ENCODE measurements at places on chromosomes 7 and 10.
A peak's percentile ranks its signal among the peaks of the same experiment; 100 is the strongest.

DNA sequence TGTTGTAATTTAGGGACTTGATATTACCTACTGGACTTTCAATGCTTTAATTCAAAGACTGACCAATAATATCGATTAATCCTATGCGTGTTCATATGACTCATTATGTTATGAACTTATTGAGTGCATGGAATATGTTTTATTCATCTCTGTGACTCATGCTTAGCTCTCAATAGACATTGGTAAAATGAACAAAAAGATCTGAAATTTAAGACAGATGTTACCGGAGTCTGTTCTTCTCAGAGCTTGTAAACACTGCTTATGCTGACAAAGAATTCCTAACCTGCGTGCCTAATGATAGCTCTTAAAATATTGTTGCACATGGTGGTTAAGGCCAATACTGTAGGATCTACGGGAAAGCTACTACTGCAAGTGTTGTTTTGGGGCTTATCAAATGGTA, 131.5 kb upstream of the ACBD5 start:
- DNase-seq = no peak

DNA sequence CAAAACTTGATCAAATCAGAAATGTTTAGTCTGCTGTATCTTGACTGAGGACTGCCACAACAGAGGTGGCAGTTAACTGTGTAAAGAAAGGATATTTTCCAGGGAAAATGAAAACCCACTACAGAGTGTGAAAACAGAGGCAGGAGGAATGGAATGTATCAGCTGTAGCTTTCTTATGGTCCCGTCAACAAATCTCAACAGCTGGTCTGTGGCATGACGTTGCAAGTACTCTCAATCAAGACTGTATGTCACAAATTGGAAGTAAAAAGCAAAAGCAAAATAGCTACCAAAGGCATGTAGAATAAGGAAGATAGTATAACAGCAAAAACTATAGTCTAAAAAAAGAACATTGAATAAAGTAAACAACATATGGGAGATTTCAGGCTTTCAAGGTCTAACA, 123.5 kb downstream of the KMT2C start:
- no peak for DNase-seq

DNA sequence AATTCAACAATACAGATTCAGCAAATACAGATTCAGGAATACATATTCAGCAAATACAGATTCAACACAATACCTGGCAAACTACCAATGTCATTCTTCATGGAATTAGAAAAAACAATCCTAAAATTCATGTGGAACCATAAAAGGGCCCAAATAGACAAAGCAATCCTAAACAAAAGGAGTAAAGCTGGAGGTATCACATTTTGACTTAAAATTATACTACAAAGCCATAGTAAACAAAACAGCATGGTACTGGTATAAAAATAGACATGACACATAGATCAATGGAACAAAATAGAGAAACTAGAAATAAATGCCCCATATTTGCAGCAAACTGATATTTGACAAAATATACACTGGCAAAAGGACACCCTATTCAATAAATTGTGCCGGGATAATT, 3.4 kb upstream of the NT5C3A start:
- no peak for DNase-seq

- DNase-seq = no peak
These were observed 35.9 kb downstream of the TSPAN15 start for GRCh38 chr10:69486922-69487730.

- DNase-seq = no peak
These were observed 16.0 kb downstream of the TRIL start for GRCh38 chr7:28942168-28942567.

- DNase-seq = no peak
These were observed at the start of gene SH3PXD2A for GRCh38 chr10:103855424-103855823. TSS of gene SH3PXD2A (minus strand) at chr10:103855576. CDS start at chr10:103855266, 310 bp downstream.

DNA sequence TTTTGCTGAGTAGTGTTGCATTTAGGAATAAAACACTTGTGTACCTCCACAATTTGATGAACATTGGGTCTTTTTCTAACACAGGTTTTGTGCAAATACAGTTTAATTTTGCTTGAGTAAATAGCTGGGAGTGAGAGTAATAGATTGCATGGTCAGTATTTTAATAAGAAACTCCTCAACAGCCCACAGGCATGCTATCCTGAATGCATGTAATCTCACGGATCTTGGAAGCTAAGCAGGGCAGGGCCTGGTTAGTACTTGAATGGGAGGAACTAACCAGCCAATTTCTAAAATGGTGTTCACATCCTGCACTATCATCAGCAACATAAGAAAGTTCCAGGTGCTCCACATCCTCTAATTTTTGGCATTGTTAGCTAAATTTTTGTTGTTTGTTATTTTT, 685.4 kb upstream of the MBL2 start:
- no peak for DNase-seq

DNA sequence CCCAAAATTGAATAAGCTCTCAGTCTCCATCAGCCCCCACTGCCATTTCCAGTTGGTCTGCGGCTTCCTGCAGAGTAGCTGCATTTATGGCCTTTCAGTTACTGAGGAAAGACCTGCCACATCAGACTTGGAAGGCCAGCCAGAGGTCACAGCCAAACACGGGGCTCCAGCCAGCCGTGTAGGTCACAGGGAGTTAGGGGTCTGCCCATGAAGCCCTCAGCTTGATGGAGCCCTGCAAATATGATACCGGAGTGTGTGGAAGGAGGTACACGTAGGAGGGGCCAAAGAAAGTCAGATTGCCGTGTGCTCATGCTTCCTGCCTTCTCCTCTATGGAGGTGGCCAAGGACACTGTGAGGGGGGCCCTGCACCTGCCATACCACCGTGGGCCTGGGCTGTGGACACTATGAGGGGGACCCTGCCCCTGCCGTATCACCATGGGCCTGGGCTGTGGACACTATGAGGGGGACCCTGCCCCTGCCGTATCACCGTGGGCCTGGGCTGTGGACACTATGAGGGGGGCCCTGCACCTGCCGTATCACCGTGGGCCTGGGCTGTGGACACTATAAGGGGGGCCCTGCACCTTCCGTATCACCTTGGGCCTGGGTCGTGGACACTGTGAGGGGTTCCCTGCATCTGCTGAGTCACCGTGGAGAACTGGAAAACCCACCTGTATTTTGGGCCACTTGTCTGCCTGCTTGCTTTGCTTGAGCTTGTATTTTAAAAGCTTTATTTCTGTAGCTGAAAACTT, 335.7 kb upstream of the SHH start:
- DNase-seq = no peak

DNA sequence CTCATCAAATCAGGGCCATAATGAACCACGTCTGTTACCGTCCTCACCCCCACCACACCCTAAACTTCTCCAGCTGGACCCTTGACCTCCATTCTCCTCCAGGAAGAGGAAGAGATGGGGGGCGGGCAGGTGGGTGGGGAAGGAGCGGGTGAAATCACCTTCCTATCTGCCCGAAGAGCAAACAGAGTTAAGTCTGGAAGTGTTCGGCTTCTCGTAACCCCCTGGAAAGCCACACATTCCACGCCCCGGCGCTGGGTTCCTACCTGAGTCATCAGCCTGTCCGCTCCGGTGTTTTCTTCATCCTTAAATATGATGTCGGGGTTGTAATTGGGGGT, 736 bp downstream of the SHH start:
- no peak for DNase-seq

GRCh38 chr10:75117995-75118394, 6.5 kb downstream of the SAMD8 start:
- DNase-seq = no peak

DNA sequence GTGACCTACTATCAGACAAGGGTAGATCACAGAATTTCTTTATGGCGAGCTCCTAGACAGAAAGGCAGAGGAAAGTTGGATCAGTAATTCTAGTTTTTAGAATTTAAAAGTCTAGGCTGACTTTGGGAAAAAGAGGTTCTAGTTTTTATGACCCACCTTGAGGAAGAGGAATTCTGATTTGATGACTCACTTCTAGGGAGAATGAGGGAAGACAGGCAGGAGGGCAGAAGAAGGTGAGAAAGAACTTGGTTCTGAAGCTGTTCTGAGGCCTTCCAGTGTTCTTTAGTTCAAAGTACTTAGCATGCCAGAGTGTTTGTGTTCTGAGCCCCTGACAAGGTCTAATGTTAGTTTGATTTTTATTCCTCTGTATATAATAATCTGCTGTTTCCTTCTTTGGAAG, 97.2 kb downstream of the PODXL start:
- no peak for DNase-seq

DNA sequence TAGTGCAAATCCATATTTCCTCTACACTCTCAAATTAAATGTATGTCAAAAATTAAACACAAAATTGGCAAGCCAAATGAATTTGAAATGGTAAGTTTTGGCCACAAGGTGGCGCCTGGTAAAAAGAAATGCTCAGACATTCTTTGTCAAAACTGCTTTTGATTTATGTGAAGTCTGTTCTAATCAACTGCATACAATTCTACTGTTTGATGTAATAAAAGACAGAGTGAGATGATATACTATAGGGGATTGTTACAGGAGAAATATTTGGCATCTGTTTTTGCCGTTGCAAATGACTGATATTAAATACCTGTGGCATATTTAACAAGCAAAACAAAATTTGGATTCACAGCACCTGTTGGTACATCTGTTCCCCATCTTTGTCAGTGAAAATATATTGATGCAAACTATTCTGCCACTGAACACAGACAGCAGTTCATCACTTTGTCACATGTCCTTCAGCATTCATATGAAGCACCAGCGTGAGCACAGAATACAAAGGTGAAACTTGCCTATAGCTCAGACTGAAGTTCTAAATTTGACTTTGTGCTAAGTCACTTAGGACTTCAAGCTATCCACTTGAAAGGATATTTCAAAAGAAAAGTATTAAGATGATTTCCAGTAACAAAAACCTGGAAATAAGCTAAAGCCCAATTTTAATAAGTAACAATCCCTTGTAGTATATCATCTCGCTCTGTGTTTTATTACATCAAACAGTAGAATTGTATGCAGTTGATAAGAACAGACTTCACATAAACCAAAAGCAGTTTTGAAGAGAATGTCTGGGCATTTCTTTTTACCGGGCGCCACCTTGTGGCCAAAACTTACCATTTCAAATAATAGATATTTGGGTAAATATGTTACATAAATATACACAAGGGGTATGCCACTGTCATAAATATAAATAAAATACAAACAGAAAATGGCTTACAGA, 10.2 kb upstream of the CH25H start:
- DNase-seq = peak; percentile 24

DNA sequence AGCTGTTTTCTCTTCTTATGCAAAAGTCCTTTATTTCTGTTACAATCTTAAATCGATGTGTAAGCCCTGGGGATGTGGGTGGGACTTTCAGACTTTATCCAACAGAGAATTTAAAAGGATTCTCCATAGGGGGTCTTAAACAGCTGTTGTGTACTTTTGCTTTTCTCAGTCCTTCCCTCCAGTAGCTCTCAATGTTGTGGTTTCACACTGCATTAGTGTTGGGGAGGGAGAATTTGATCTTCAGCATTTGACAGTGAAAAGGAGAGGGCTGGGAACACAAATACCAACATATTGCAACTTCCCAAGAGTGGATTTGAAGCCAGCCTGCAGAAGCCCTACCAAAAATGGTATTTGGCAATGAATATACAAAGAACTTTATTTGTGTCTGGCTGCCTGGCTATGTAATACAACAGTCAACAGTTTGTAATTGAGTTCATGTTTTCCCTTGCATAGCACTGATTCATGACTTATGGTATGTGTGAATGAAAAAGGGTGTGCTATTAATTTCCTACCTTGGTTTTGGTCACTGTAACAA, 80.1 kb upstream of the CAPZA2 start:
- DNase-seq = no peak

DNA sequence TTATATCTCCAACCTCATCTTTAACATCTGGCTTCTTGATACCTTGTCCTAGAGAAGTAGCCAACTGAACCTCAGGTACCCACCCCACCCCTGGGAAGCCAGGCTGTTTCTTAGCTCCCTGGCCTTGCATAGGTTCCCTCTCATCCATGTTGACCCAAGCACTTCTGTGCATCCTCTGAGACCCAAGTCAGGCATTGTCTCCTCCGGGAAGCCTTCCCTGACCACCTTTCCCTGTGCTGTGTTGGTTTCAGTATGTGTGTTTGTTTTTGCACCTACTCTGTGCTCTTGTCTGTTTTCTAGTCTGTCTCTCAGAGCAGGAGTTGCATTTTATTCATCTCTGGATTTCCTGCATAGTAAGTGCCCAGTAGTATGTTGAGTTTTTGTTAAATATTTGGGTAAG, 93.4 kb upstream of the ANLN start:
- DNase-seq = no peak

- no peak for DNase-seq
These were observed 33.4 kb downstream of the CCDC6 start for GRCh38 chr10:59872892-59873463.

DNA sequence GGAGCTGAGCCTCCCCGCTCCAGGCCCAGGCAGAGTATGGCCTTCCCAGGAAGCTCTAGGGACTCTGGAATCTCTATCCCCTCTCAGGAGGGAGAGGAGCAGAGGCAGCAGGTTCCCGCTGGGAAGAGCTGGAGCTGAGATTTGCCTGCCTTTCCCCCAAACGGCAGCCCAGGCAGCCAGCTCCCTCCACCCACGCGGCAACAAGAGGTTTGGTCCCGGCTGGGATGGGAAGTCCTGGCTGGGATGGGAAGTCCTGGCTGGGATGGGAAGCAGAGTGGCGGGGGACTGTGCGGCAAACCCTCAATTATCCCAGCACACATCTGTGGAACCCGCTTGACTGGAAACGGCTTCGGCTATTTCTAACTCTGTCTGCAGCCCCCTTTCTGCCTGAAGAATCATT, 223.0 kb downstream of the ELFN1 start:
- no peak for DNase-seq

GRCh38 chr10:122493761-122494160, 32.4 kb downstream of the HTRA1 start:
- DNase-seq = no peak

DNA sequence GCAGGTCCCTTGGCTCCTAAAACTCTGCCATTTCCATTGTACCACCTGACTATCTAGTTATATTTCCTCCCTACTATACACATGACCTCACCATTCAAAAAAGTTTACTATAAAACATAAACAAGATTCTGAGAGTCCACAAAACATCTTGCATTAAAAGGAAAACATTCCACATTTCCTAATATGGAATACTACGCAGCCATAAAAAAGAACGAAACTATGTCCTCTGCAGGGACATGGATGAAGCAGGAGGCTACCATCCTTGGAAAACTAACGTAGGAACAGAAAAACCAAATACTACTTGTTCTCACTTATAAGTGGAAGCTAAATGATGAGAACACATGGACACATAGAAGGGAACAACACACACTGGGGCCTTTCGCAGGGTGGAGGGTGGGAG, 48.3 kb downstream of the SVIL start:
- DNase-seq = no peak

- peak; percentile 64 for DNase-seq
These were observed 3.4 kb downstream of the IGFBP3 start for GRCh38 chr7:45917658-45918057.

GRCh38 chr7:156989766-156990535, 20.5 kb downstream of the MNX1 start:
- no peak for DNase-seq

DNA sequence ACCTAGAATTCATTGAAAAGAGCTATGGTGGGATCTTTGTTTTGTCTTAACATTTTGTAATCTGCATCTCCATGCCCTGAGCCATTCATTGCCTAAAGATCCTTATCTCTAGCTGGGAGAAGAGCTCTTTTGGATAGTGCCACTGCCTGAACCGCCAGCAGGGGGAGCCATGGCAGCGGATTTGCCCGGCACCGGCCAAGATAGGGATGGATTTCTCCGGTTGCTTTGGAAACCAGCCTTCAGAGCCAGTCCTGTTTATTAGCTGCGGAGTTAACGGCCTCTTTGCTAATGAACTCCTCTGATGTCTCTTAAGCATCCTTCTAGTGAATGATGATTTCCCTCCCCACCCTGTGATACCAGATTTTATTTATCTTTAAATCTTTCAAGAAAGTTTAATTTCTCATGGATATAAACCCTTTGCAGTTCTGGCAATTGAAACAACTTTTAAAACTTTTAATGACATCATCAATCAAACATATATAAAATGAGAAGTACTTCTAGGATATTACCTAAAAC, 58.2 kb upstream of the LYZL2 start:
- DNase-seq = peak; percentile 53

Data from stimulated activated CD4-positive, alpha-beta T cell treated with anti-CD3 and anti-CD28 coated beads, TNF-alpha, amount 100 ng/mL, for 4 hours (primary cell).